PC-3 (cell line): ENCODE measurements at places on chromosomes 2 and 18. TPM values are rescaled to one million over a fixed set of nuclear protein-coding genes. Genes with fewer than 3 reads are reported as not detected.

CHRNG gene
- not detected in 2 replicates for total RNA-seq

CCDC138 gene
- 6.2 and 10.6 TPM in 2 replicates for total RNA-seq

LAMA1 gene
- not detected in 2 replicates for total RNA-seq

TUBB6 gene
- total RNA-seq = 191 and 232 TPM in 2 replicates

AOX1 gene
- 54.9 and 57.2 TPM in 2 replicates for total RNA-seq

SAP130 gene
- 11.1 and 13.0 TPM in 2 replicates for total RNA-seq

RAD51AP2 gene
- total RNA-seq = not detected in 2 replicates

NAT8 gene
- not detected in 2 replicates for total RNA-seq

ORC2 gene
- total RNA-seq = 17.7 and 25.9 TPM in 2 replicates

FBXO15 gene
- 0.87 and 2.8 TPM in 2 replicates for total RNA-seq

GRCh38 chr18:55097456-55098170, 138.4 kb upstream of the CCDC68 start:
- DNase-seq = no peak

DNA sequence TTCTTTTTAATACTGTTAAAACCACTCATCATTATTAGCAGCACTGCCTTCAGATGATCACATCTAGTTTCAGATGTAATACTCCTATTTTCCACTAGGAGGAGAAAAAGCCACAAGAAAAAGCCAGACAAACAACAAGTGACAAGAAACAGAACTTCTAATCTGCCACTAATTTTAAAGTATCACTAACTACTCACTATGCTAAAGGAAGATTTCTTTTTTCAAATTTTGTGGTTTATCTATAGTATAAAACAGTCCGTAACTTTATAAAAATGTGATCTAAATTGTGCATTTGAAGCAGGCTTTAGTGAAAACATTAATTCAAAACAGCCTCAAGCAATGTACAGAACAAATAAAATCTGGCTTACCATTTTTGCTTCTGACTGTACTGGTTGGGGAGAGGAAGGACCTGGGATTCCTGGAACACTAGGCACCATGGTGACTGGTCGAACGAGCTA, 56.8 kb downstream of the ATF2 start:
- DNase-seq = peak; percentile 75

GRCh38 chr2:216715402-216715974, 20.1 kb upstream of the IGFBP5 start:
- DNase-seq = no peak

DNA sequence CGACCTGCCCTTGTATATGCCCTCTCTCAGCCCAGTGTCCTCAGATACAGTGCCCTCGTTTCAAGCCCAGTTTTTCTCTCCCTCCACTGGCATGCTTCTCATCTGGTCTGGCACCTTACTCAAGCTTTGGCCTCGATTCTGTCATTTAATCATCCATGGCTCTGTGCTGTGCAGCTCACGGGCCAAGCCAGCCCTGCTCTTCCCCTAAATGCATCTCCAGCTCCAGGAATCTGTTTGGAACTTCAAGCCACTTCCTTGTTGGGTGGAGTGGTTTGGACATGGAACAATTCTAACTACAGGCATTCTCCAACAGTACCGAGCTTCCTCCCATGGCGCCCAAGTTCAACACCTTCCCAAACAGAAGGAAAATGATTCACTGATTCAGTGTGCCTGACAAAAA, 76.7 kb upstream of the ZNF397 start:
- DNase-seq = no peak

DNA sequence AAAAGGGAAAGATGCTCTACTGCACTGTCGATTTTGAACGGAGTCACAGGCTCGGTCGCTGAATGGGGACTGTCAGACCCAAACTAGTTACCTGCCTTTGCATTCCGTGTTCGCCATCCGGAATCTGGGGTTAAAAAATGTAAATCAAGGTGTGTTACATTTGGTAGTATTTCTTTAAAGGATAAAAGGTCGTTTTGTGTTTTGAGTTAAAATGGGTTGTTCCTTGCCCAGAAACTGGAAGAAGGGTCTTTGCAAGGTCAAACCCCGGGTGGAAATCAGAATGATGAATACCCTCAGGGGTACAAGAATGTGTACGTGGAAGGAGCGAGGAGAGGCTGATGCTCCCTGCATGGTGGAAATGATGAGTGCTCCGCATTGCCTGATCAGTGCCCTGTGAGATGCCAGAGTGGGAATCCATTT, 1.0 kb downstream of the VSNL1 start:
- no peak for DNase-seq

- DNase-seq = no peak
Measured at GRCh38 chr2:107414376-107414775, 412.3 kb upstream of the RGPD4 start.

DNA sequence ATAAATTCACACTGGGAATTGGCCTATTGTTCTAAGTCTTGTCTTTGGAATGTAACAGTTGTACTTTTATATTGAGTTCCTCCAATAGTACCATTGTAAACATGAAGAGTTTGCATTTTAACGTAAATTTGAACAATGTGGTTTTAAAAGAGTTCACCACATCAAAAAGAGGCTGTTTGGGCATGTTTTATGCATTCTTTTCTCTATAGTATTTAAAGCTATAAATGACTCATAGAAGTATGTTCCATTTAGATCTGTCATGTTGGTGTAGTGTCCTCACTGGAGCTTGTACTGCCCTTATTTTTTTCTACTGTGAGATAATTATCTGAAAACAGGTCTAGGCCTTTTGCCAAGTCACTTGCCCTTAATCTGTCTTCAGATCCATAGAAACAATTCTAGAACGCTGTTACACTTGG, 141.9 kb downstream of the RHBDD1 start:
- DNase-seq = peak; percentile 77

- peak; percentile 76 for DNase-seq
Measured at GRCh38 chr2:222813177-222813843, 47.5 kb upstream of the ACSL3 start.

DNA sequence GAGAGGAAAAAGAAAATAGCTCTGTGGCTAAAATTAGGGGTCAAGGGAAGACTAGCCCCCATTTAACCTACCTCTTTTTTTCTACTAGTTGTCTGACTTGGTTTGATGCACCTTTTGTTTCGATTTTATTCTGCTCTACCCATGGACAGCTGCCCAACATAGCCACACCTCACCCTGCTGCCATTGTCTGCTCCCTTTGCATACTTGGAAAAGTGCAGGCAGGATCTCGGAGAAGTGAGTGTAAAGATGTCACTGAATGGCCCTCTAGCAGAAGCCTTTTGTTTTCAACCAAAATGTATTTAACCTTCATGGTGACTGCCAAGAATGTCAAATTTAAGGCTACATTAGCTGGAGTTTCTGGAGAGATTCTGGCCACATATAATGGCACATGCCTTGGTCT, 62.9 kb downstream of the SETBP1 start:
- DNase-seq = no peak

DNA sequence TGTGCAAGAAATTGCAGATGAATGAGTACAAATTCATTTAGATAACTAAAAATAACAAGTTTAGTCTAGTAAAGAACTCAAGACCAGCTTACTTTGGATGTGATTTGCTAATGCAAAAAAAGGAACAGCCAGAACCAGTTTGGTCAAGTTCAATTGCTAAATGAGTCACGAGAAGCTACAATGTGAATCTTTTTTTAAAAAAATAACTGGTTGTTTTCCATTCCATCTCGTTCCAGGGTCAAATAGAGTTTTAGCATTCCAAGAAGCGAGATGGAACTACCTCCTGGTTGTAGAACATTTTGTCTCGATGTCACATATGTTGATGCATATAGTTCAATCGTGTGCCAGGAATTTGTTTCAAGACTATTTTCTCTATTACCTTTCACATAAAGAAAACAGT, 65.0 kb upstream of the IKZF2 start:
- peak; percentile 67 for DNase-seq

DNA sequence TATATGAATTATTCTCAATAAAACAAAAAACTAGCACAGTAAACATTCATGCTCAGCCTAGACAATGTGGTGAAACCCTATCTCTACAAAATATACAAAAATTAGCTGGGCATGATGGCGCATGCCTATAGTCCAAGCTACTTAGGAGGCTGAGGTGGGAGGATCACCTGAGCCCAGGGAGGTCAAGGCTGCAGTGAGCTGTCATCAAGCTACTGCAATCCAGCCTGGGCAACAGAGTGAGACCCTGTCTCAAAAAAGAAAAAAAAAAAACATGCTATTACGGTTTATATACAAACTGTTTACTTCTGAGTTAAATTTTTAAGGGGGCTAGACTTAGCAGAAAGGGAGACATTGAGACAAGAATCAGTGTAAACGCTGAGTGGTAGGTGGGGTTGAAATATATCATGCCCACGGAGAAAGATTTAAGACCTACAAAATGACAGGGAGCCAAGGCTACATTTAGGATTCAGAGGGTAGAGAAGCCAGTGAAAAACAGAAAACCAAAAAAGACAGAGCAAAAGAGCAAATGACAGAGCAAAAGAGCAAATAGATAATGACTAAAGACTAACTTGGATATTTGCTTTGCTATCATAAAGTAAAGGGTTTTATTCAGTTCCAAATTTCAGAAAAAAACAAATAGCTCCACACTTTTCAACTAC, 7.5 kb downstream of the TTC32 start:
- DNase-seq = no peak

GRCh38 chr18:22741318-22741717, 191.8 kb upstream of the RBBP8 start:
- DNase-seq = no peak

DNA sequence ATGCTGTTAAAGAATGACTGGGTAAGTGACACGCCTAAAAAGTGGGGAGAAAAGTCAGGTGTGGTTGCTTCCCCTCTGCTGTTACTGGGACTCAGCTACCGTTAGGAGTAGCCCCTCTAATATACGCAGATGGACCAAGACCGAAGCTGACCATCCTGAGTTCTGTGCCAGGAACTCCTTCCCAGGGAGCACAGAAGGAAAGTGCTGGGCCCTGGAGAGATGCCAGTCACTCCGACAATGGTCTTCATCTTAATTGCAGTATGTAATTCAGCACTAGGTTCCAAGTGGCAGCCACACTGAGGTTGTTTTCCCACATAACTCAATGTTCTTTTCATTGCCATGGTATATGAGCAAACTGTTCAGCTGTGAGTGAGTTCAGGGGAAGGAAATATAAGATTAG, 19.6 kb upstream of the TMEM200C start:
- DNase-seq = no peak

GRCh38 chr18:74778191-74778847, 180.6 kb downstream of the ZNF407 start:
- no peak for DNase-seq

DNA sequence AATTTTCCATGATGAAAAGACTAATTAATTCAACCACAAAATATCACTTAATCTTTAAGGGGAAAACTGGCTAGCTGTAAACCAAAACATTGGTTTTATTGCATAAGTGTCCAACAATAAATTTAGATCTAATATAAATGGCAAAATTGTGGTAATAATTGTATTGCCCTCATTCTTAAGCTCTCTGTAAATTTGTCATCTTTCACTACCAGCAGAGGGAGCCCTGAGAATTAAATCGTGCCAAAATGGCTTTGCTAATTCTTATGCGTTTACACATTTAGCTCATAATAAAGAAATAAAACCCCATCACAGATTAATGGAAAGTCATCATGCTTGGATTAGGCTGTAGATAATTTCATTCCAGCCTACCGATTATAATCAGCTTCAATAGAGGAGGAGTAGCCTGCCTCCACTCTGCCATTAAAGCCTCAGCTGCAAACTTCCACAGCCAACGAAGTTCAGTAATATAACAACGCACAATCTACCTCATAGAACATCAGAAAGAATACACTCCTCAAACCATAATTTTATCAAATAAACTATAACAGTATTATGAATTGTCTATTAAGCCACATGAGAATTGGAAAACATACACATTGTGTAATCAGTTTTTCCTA, 70.0 kb upstream of the ATP5MC3 start:
- peak; percentile 71 for DNase-seq

DNA sequence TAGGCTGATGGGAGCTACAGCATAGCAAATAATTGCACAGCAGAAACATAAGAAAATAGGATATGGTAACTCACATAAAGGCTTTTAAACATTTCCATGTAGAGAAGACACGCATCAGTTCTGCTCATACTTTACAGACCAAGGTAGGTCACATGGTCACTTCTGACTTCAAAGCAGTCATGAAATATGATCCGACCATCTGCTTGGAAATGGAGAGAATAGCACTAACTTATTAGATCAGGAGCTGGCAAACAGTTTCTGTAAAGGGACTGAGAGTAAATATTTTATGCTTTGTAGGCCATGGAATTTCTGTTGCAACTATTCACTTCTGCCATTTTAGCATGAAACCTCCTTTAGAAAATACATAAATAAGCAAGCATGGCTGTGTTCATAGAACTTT, 936.6 kb upstream of the FANCL start:
- no peak for DNase-seq

DNA sequence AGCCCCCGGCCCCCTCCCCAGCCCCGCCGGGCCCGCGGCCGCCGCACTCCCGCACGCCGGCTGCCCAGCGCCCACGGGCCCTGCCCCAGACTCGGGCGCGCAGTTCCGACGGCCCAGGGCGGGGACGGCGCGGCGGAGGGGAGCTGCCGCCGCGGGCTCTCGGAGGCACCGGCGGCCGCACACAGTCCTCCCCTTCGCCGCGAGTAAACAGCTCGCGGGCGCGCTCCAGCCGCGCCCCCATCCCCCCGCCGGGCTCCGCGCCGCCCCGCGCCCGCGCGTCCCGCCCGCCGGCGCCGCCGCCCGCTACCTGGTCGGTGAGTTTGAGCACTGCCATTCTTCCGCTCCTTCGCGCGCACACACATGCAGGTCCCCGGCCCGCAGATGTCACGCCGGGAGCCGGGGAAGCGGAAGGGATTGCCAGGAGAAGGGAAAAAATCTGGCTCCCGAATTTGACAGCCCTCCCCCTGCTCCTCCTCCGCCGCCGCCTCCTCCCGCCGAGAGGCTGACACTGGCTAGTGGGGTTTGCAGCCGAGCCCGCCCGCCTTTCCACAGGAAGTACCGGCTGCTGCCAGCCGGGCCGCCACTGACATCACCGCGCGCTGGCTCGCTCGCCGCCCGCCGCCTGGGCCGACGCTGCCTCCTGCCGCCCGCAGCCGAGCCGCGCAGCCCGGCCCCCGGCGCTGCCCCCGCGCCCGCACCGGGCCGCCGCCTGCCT, at the start of gene ANKRD44:
Gene ANKRD44 (minus strand): TSS at position 510 of the 715 bp plus-strand sequence. CDS start 176 bp downstream, at position 334.
- peak; percentile 80 for DNase-seq

GRCh38 chr2:88967844-88968243, 276.4 kb downstream of the RPIA start:
- peak; percentile 49 for DNase-seq

DNA sequence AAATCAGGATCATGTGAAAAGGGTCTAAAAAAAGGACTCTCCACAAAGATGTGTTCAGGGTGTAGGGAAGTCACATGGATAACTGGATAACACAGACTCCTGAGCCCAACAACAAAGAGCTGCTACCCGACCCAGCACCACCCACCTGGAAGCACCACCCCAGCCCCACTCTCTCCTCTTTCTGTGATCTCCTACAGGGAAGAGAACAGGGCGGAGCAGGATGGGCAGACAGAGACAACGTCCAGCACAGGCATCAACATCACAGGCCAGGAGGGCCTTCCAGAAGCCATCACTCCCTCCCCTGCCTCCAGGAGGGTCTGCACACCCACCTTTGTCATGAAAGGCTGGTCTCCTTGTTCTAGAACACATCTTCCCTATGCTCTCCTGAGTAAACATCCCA, 1.3 kb upstream of the CIB4 start:
- no peak for DNase-seq

GRCh38 chr18:25247725-25248124, 104.2 kb downstream of the ZNF521 start:
- DNase-seq = peak; percentile 87
